Fibroblast of the conjunctiva (primary cell): ENCODE measurements at places on chromosomes 3 and 15.

DNA sequence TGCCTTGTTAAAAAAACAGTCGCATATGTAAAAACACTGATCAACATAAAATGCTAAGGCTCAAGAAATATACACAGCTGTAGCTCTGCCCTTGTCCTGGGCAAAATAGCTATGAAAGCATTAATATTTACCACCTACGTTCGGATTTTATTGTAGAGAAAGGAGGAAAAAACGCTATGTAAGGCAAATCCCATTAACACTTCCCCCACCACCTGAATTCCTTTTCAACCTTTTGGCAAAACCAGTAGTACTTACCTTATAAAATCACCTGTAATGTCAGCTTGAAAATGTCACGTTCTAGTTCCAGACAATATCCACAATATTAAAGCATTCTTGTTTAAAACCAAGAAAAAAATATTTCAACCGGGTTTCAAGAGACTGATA lies 3.6 kb downstream of the TRA2B start:
- DNase-seq, result no peak

DNA sequence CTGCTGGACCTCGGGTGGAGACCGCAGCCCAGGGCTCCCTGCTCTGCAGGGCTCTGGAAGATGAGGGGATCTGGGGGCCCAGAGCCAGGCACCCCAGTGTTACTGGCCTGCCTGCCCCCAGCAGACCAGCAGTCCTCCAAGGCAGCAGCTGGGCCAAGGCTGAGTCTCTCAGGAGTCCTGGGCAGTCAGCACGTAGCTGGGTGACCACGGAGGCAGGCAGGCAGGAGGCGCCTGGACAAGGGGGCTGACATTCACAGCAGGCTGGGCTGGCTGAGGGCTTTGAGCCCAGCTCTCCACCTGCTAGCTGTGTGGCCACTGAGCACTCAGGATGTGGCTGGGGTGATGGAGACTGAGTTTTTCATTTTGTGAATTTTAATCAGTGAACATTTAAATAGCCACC lies 67.9 kb downstream of the IQSEC1 start:
- no peak for DNase-seq

DNA sequence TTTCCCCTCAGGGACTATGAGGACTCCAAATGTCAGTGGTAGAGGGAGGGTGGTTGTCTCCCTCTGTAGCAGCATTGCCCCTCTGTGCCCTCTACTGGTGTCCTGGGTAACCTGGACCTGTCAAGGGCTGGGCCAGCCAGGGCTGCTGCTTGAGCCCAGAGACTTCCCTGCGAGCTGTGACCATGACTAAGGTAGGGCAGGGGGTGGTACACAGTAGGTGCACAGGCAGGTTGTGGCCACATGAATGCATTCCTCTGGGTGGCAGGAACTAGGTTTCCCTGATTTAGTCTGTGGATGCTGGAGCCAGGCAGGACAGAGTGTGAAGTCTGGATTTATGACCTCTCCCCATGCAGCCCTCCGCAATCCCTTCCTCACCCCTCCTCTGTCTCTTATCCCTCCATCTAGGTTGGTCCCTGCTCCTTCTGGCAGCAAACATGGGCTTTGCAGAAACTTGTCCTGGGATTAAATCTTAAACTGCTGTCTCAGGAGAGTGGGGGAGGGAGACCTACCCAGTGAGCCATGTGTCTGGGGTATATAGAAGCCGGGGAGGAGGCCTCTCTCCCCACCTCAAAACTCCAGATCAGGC lies 8.7 kb upstream of the SEMA3F start:
- DNase-seq, result no peak

DNA sequence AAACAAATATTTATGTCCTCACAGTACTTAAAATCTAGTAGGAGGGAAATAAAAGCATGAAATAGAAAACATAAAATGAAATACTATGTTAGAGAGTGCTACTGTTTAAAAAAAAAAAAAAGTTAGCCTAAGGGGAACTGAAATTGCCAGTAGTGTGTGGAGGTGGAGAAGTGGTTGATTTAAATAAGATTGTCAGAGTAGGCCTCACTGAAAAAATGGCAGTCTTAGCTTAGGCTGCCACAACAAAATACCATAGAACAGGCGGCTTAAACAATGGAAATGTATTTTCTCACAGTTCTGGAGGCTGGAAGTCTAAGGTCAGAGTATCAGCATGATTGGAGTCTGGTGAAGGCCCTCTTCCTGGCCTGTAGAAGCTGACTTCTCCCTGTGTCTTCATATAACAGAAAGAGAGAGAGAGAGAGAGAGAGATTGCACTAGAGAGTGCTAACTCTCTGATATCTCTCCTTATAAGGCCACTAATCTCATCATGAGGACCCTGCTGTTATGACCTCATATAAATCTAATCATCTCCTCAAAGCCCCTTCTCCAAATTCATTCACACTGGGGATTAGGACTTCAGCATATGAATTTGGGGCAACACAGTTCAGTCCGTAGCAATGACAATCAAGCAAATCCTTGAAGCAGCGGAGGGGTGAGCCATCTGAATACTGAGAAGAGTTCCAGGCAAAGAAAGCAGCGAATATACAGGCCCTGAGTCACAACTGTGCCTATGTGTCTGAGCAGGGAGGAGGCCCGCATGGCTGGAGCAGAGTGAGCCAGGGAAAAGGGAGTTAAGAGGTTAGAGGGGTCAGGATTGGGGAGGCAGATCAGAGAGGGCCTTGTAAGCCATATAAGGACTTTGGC lies 23.6 kb upstream of the LRRC34 start:
- DNase-seq, result no peak

GRCh38 chr3:23113455-23114171 lies 89.5 kb upstream of the UBE2E2 start:
- DNase-seq, result peak; percentile 74
